A549 treated with Mapracorat at 1 μM for 4 hours (cell line): ENCODE measurements at places on chromosomes 11 and 22. TPM values are rescaled to one million over a fixed set of nuclear protein-coding genes. Genes with fewer than 3 reads are reported as not detected.

The E2F8 gene
- 5.5 to 7.4 TPM (median 6.3 TPM) in 5 replicates for total RNA-seq

The UPB1 gene
- total RNA-seq: not detected in 5 replicates

The TMEM134 gene
- 50.3 to 69.2 TPM (median 65.5 TPM) in 5 replicates for total RNA-seq

The P2RY2 gene
- 8.6 to 13.0 TPM (median 11.6 TPM) in 5 replicates for total RNA-seq

The COX8A gene
- total RNA-seq: 701 to 1,124 TPM (median 971 TPM) in 5 replicates

The OR51A7 gene
- not detected in 5 replicates for total RNA-seq

The PHETA2 gene
- not detected in 5 replicates for total RNA-seq

The CARD18 gene
- total RNA-seq: not detected in 5 replicates

The IFITM1 gene
- 0.36 to 0.80 TPM (median 0.52 TPM) in 5 replicates for total RNA-seq

The ZNF214 gene
- total RNA-seq: 0.56 to 0.98 TPM (median 0.79 TPM) in 5 replicates

The MMP12 gene
- 0.07 to 0.11 TPM (median 0.10 TPM) in 4 of 5 replicates, not detected in the other for total RNA-seq

The EXPH5 gene
- total RNA-seq: 0.01 to 0.05 TPM (median 0.03 TPM) in 5 replicates

The TUBA8 gene
- total RNA-seq: 0.26 to 1.2 TPM (median 0.85 TPM) in 5 replicates

The OR5T1 gene
- total RNA-seq: not detected in 5 replicates

The HBE1 gene
- 0.20 TPM in 1 of 5 replicates, not detected in the others for total RNA-seq

The NTM gene
- total RNA-seq: not detected in 5 replicates

The TMPRSS5 gene
- 0.13 to 0.34 TPM (median 0.17 TPM) in 4 of 5 replicates, not detected in the other for total RNA-seq

The FJX1 gene
- total RNA-seq: 36.0 to 46.3 TPM (median 42.8 TPM) in 5 replicates

The EHF gene
- total RNA-seq: 0.92 to 1.4 TPM (median 0.95 TPM) in 5 replicates

The ASPHD2 gene
- total RNA-seq: 0.97 to 1.2 TPM (median 1.0 TPM) in 5 replicates

The KRTAP5-8 gene
- total RNA-seq: not detected in 5 replicates

The CHST1 gene
- total RNA-seq: 1.3 to 2.0 TPM (median 1.8 TPM) in 5 replicates

The SYT8 gene
- 0.12 to 0.49 TPM (median 0.26 TPM) in 5 replicates for total RNA-seq

The CCDC81 gene
- 0.09 to 0.34 TPM (median 0.28 TPM) in 5 replicates for total RNA-seq

The TCN2 gene
- total RNA-seq: 4.5 to 5.4 TPM (median 4.9 TPM) in 5 replicates

The CDC45 gene
- total RNA-seq: 24.1 to 27.6 TPM (median 24.7 TPM) in 5 replicates

The MOGAT2 gene
- not detected in 5 replicates for total RNA-seq

The KCNJ11 gene
- 2.6 to 4.1 TPM (median 3.7 TPM) in 5 replicates for total RNA-seq

The PITPNM1 gene
- 32.0 to 48.9 TPM (median 39.8 TPM) in 5 replicates for total RNA-seq

The P2RY6 gene
- total RNA-seq: 3.8 to 7.6 TPM (median 6.2 TPM) in 5 replicates

The ST14 gene
- total RNA-seq: 0.04 to 0.25 TPM (median 0.10 TPM) in 4 of 5 replicates, not detected in the other

The CASP5 gene
- not detected in 5 replicates for total RNA-seq

The MUC6 gene
- 0.01 to 0.02 TPM in 2 of 5 replicates, not detected in the others for total RNA-seq

The KDM4F gene
- not detected in 5 replicates for total RNA-seq

The MAML2 gene
- 2.6 to 3.7 TPM (median 3.5 TPM) in 5 replicates for total RNA-seq

The OR9G1 gene
- not detected in 5 replicates for total RNA-seq

The IRAG1 gene
- total RNA-seq: 0.05 to 0.13 TPM (median 0.08 TPM) in 4 of 5 replicates, not detected in the other

The CARD16 gene
- not detected in 5 replicates for total RNA-seq

The C11orf42 gene
- total RNA-seq: not detected in 5 replicates
